Tibial artery (tissue), 4 donors: ENCODE measurements at places on chromosomes 7 and 10.

- H3K4me3 ChIP-seq, result no peak overlapping the region
- H3K4me1 ChIP-seq, result peaks cover 33% of the 10 kb centered on the region
- no peaks in the 10 kb centered on the region for H3K27me3 ChIP-seq
- H3K36me3 ChIP-seq, result no peaks in the 10 kb centered on the region
Measured at GRCh38 chr10:132946-133898, 2.0 kb upstream of the ZMYND11 start.

GRCh38 chr7:107953924-107954303 is 49.0 kb downstream of the LAMB1 start:
- no peak overlapping the region for H3K4me3 ChIP-seq
- no peak for DNase-seq
- H3K27ac ChIP-seq, result no peak overlapping the region
- no peaks in the 10 kb centered on the region for H3K36me3 ChIP-seq

DNA sequence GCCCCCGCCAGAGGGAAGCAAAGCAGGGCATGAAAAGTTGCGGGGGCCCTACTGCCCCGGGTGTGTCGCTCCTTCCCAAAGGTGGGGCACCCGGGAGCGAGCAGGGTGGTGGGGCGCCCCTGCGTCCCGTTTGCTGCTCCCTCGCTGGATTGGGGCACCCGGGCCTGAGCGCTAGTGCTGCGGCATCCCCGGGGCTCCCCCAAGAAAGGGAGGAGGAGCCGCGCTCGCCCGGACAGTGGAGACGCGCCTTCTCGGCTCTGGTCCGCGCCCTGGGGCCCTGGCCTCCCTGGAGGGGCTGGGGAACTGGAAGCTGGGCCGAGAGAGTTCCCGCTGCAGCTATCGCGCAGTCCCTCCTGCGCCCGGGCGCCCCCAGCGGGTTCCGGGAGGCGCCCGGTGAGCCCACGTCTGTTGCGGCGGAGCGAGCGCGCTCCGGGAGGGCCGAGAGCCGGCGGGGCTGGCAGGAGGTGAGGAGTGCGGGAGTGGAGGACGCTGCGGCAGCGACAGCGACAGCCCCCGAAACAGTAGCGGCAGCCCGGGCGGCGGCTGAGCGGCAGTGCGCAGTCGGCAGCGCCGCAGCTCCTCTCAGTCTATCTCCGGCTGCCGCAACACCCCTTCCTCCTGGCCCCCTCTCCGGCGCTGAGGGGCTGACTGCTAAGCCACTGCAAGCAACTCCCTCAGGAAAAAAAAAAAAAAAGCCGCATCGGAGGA is 504 bp upstream of the BMPER start:
- no peaks in the 10 kb centered on the region for H3K27me3 ChIP-seq
- no peaks in the 10 kb centered on the region for H3K36me3 ChIP-seq
- H3K4me1 ChIP-seq, result peaks cover 18% of the 10 kb centered on the region

GRCh38 chr10:20128811-20129210 is 312.6 kb downstream of the PLXDC2 start:
- H3K36me3 ChIP-seq, result no peaks in the 10 kb centered on the region
- H3K4me3 ChIP-seq, result no peak overlapping the region
- no peak for DNase-seq

DNA sequence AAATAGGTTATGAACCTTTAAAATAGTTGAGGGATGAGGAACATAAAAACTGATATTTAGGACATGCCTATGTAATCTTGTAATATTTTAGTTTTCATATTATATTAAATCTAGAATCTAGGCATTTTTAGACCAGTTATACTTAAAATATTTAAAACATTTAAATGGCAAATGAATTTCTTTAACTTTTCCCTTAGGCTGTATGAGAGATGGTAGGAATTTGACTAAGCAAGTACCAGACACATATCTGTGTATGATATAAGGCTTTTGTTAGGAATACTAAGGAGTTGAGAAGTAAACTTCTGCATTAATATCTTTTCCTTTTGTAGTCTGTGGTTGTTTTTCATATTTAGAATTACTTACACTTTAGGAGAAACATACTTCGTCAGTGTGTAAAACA is 25.1 kb downstream of the SEPTIN7 start:
- DNase-seq, result no peak
- H3K27me3 ChIP-seq, result no peaks in the 10 kb centered on the region
- peaks cover 28% of the 10 kb centered on the region for H3K4me1 ChIP-seq
- no peaks in the 10 kb centered on the region for H3K36me3 ChIP-seq
- H3K27ac ChIP-seq, result no peak overlapping the region
- no peak overlapping the region for H3K4me3 ChIP-seq

- no peaks in the 10 kb centered on the region for H3K4me1 ChIP-seq
- H3K27me3 ChIP-seq, result no peaks in the 10 kb centered on the region
- H3K4me3 ChIP-seq, result no peak overlapping the region
Measured at GRCh38 chr7:74104702-74105101, 21.1 kb downstream of the LIMK1 start.

DNA sequence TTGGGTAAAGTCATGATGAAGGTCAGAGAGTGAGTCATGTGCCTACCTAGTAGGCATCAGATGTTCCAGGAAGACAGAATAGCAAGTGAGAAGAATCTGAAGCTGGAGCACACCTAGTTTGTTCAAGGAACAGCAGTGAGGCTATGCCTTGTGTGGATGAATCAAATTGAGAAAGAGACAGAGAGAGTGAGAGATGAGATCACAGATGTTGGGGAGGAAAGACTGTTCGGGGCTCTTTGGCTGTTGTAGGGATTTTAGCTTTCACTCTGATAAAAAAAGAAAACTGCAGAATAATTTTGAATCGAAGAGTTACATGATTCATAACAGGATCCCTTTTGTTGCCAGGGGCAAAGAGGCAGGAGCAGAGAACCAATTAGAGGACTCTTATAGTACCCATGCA is 6.3 kb downstream of the LIPF start:
- DNase-seq, result no peak
- no peaks in the 10 kb centered on the region for H3K36me3 ChIP-seq
- no peaks in the 10 kb centered on the region for H3K4me1 ChIP-seq
- no peak overlapping the region for H3K27ac ChIP-seq
- no peak overlapping the region for H3K4me3 ChIP-seq
- H3K27me3 ChIP-seq, result no peaks in the 10 kb centered on the region

GRCh38 chr10:114301951-114302710 is 63.1 kb downstream of the VWA2 start:
- no peaks in the 10 kb centered on the region for H3K27me3 ChIP-seq
- no peak overlapping the region for H3K4me3 ChIP-seq
- H3K4me1 ChIP-seq, result peaks cover 28% of the 10 kb centered on the region

GRCh38 chr7:65216469-65216868 is 157.2 kb upstream of the ZNF92 start:
- H3K4me3 ChIP-seq, result no peak overlapping the region
- no peaks in the 10 kb centered on the region for H3K4me1 ChIP-seq
- no peak overlapping the region for H3K27ac ChIP-seq
- no peak for DNase-seq
- no peaks in the 10 kb centered on the region for H3K27me3 ChIP-seq

DNA sequence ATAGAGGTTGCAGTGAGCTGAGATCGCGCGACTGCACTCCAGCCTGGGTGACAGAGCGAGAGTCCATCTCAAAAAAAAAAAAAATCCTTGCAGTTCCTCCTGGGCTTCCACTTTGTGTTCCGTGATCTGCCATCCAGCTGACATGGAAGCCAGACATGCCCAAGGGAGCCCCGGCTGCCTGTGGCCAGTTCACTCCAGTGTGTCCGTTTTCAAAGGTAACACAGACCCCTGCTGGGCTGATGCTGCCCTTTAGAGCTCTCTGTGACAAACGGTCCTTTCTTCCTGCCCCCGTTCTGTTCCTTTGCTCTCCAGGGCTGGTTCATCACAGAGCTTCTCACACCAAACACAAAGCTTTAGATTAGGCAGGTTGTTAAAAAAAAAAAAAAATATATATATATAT is 130.8 kb downstream of the CUL2 start:
- H3K27me3 ChIP-seq, result no peaks in the 10 kb centered on the region
- no peak for DNase-seq
- peaks cover 7% of the 10 kb centered on the region for H3K4me1 ChIP-seq
- H3K27ac ChIP-seq, result no peak overlapping the region

DNA sequence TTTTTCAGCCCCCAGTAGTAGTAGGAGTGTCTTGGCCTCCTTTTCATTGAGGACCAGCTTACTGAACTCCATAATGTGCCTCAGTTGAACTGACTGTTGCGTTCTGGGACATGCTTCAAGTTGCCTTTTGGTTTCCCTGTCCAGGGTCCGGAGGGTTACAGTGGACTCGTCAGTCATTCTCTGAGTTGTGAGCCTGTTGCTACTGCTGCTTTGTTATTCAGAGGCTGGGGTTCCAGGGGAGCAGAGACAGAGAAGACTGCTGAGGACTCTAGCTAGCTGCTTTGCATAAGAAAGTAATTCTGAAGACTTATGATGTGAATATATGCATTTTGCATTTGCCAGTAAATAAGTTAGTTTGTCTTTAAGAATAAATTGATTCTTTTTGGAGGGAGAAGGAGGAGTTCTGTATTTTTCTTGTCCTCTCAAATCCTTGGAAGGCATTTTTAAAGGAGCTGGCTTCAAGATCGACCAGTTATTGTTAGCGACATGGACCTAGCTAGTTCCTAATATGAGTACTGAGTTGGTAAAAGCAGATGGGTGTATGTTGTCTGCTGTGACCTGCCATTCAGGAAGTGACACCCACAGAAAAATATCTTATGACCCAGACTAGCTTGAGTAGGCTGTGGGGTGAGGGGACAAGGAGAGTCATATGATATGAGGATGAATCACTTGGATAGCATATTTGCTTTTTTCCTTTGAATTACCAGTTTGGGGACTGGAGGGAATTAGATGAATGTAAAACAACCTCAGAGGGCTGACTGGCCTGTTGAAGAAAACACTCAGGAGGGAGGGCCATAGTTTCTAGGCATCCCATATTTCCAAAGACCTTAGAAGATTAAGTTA is 8.3 kb downstream of the PI4K2A start:
- DNase-seq, result no peak
- H3K36me3 ChIP-seq, result peaks cover 42% of the 10 kb centered on the region
- no peaks in the 10 kb centered on the region for H3K27me3 ChIP-seq

DNA sequence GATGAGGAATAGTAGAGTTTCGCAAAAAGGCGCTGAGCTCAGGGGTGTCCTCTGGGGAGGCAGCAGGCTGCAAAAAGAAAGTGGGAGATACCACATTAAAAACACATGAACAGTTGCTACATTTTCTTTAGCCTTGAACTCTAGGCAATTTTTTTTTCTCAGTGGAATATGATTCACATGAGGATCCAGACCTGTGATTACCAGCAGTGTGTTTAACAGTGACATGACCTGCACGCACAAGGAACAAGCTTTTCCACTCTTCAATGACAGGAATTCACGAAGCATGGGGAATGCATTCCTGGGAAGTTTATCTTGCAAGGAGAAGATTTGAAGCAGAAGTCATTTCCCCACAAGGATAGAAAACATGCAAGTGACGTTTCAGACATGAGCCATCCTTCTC is 161.6 kb downstream of the ITGA8 start:
- DNase-seq, result no peak
- no peaks in the 10 kb centered on the region for H3K27me3 ChIP-seq
- H3K36me3 ChIP-seq, result peaks cover 66% of the 10 kb centered on the region

DNA sequence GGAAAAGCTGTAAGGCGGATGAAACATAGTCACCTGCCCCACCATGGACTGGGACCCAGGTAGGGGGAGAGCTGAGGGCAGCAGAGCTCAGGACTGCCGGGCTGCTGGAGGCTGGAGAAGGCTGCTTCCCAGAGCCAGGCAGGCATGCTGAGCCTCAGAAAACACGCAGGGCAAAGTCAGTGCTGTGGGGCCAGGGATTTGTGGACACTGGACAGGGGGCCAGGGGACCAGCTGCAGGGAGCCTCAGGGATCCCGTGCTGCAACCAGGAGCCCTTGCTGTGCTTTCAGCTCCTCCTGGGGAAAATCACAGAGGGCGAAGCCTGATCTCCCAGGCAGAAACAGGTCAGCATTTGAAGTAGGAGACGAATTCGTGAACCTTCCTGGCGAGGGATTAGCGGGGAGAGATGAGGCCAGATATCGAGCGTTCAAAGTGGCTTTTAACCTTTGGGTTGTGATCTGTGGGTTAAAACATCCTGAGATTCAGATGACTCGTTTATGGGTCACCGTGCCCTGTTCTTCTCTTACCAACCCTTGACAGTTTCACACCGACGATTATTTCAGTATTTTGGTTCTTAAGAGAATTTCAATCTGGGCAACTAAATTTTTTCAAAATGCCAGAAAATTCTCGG is 85.6 kb upstream of the SHH start:
- no peaks in the 10 kb centered on the region for H3K4me1 ChIP-seq
- H3K4me3 ChIP-seq, result no peak overlapping the region
- no peak for DNase-seq
- H3K27ac ChIP-seq, result no peak overlapping the region
- no peaks in the 10 kb centered on the region for H3K36me3 ChIP-seq

- no peaks in the 10 kb centered on the region for H3K27me3 ChIP-seq
- H3K36me3 ChIP-seq, result no peaks in the 10 kb centered on the region
- H3K27ac ChIP-seq, result no peak overlapping the region
- no peak overlapping the region for H3K4me3 ChIP-seq
Measured at GRCh38 chr7:25512061-25512687, 283.9 kb upstream of the NPVF start.

- no peak overlapping the region for H3K4me3 ChIP-seq
- H3K4me1 ChIP-seq, result no peaks in the 10 kb centered on the region
Measured at GRCh38 chr7:127440206-127440605, 47.7 kb upstream of the ZNF800 start.
